ENCODE measurements at places on chromosomes 5 and 9.

GRCh38 chr5:143215690-143216089, 187.8 kb downstream of the NR3C1 start:
- DNase-seq: peak; percentile 65

- DNase-seq: no peak
These were observed 45.7 kb downstream of the SARDH start for GRCh38 chr9:133692364-133692985.

DNA sequence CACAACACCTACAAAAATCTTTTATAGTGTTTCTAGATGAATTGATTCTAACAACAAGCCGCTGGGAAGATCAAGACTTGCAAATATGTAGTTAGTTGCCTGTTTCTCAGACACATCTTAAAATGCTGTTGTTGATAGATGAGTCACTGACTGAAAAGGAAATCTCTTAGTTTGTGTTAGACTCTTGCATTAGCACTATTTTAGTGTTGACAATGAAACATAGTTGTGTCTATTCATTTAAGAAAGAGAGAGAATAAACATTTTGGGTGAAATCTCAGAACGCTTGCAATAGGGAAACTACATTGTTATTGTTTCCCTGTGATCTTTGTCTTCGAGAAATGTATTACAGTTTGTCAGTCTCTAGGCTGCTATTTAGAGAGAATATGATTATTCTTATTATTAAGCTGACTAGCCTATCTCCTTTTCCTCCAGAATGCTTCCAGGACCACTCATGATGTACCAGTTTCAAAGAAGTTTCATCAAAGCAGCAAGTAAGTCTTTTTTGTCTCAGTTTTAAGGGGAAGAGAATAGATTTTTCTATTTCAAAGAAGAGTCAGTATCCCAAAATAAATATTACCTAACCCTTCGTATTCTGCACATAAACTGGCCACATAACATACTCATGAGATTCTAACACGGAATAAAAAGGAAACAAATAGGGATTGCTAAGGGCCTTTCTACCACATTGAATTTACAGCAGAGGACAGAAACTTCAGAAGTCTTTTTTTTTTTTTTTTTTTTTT, 285.6 kb downstream of the ARHGAP26 start:
- no peak for DNase-seq

GRCh38 chr9:120538339-120538738, 41.6 kb downstream of the CDK5RAP2 start:
- no peak for DNase-seq

DNA sequence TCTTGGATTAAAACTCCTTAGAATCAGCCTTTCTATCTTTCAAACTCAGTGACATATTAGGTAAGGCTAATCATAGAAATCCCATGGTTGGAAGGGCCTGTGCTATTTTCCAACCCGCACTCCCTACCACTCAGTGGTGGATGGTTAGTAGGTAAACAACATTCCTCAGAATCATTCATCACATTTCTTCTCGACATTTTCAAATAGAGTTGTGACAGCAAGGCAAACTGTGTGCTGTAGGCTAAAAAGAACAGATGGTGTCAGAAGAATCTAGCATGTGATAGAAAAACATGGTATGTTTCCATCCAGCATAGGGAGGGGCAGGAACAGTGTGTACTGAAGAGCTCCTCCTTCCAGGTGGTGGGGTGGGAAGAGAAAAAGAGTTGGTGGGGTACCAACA, 227.3 kb upstream of the NMUR2 start:
- DNase-seq: no peak

GRCh38 chr5:180170106-180170809, 38.8 kb downstream of the RASGEF1C start:
- no peak for DNase-seq

GRCh38 chr9:111161015-111161415, 122.7 kb upstream of the LPAR1 start:
- no peak for DNase-seq

GRCh38 chr5:134048864-134049263, 44.1 kb upstream of the VDAC1 start:
- DNase-seq: no peak

GRCh38 chr9:114176624-114177291, 21.4 kb downstream of the COL27A1 start:
- no peak for DNase-seq
